SHP77 treated with DMSO at 0.1 percent for 48 hours (cell line): ENCODE measurements at places on chromosomes 2 and 18.

DNA sequence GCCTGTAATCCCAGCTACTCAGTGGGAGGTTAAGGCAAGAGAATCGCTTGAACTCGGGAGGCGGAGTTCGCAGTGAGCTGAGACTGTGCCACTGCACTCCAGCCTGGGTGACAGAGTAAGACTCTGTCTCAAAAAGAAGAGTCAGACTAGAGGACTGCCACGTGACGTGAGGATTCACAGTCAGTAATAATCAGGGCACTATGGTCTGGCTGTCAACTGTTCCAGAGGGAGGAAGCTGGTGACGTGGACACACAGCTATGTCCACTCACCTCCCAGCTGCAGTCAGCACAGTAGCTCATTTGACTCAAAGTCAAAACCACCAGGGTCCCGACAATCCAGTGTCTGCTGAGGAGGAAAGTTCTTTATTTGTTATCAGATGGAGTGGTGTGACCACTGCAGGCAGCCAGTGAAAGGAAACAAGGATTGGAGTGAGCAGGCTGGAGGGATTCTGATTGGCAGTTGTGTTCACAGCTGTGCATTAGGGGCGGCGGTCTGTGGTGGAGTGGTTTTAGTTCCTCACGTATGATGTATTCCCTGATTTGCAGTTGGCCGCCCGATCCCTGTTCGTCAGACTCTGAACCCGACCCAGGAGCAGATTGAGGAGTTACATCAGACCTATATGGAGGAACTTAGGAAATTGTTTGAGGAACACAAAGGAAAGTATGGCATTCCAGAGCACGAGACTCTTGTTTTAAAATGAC is 37.9 kb downstream of the MOGAT1 start:
- DNase-seq, result peak; percentile 96

DNA sequence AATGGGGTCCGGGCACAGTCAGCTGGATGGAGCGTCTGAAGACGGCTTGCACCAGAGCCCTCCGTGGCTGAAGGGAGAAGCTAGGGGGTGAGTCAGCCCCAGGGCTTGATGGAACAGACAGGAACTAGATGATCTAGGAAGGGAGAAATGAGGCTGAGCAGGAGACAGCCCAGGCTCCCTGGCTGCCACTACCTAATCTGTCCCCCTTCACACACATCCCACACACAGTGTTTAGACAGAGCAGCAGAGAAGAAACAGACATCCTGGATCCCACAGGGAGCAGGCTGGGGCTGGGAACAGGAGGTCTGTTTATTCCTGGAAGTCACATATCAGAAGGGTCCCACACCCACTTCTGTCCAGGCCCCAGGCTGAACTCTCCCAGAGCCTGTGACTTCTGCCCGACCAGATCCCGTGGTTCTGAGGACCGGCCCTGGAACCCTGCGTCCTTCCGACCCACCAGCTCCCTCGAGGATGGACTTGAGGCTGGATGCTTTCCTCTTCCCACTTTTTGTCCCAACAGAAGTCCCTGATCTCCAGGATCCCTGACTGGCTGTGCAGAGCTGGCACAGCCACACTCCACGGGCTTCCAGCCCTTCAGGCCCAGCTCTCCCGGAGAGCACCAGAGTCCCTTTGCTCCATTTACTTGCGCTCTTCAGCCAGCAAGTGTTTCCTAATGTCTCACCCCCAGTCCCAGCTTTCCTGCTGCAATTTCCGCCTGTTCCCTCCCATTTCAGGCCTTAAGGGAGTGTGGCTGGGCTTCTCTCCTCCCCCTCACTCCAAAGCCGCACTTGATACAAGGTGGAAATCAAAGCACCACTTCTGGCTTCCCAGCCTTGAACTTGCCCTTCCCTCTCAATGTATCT is 1.5 kb upstream of the GPBAR1 start:
- DNase-seq, result no peak

DNA sequence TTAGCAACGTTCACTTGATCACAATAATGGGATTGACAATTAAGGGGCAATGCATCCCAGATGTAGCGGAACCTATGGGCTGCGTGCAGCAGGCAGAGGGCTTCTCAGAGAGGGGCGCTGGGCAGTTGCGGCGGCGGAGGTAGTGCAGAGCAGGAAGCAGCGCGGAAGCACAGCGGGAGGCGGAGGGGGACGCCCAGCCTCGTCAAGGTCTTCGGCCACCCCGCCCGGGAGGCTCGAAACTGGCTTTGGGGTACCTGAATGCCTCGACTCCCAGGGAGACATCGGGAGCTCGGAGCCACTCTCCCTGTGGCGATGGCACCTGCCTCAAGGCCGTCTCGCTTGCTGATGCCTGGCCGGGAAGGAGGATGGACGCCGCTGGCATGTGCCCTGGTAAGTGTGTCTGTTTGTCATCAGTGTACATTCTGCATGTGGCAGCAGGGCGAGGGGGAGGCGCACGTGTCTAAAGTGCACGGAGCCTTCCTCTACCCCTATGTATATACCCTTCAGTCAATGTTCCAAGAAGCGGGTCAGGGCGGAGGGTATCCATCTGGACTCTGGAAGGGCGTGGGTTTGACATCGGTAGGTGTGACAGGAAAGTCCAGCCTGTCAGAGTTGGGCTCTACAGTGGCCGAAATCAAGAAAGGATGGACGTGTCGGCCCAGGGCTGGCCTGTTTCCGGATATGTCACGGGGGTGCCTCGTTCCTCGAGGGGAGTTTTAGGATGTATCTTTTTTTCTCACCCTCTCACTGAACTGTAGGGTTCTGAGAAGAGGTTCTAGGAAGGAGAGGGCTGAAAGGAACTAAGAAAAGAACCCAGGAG is 7.5 kb upstream of the SP9 start:
- no peak for DNase-seq

DNA sequence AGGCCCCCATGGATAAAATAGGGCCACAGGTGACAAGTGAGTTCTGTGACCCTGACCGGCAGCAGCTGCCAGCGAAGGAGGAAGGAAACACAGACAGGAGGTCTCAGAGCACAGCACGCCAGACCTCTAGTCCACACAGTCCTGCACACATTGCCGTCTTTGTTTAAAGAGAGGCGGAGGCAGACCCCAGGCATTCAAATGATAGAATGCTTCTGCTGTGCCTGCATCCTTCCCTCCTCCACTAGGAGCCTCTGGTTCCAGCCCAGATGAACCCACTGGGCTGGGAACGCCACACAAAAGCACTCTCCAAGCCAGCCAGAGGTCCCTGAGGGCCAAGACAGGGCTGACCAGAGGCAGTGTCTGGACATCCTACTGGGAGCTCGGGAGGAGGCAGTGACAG is 118.7 kb downstream of the KLHL29 start:
- no peak for DNase-seq

- DNase-seq, result no peak
These were observed 24.1 kb upstream of the PLEKHM3 start for GRCh38 chr2:208049441-208049840.

- DNase-seq, result no peak
These were observed 810.1 kb upstream of the ZEB2 start for GRCh38 chr2:145329971-145330370.
